ENCODE measurements at places on chromosomes 6 and 20.

DNA sequence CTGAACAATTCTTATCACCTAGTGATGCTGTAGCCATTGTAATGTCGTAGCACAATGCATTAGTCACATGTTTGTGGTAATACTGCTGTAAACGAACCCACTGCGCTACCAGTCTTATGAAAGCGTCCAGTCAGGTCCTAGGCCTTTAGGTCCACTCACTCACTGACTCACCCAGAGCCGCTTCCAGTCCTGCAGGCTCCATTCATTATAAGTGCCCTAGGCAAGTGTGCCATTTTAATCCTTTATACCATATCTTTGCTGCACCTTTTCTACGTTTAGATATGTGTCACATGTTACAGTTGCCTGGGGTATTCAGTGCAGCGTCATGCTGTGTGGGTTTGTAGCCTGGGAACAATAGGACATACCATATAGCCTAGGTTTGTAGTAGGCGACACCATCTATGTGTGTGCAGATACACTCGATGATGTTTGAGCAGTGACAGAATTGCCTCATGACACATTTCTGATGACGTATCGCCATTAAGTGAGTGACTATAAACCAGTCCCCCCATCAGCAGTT, 15.4 kb downstream of the IGF2R start:
- no peak overlapping the region for H3K27ac ChIP-seq
- H3K4me1 ChIP-seq: peaks cover 38% of the 10 kb centered on the region

GRCh38 chr6:143167224-143167623, 106.5 kb downstream of the AIG1 start:
- H3K36me3 ChIP-seq: peaks cover 20% of the 10 kb centered on the region
- no peak for DNase-seq
- H3K4me1 ChIP-seq: peaks cover 8% of the 10 kb centered on the region
- no peak overlapping the region for H3K4me3 ChIP-seq

GRCh38 chr6:112939563-112939962, 592.4 kb downstream of the RFPL4B start:
- H3K27ac ChIP-seq: no peak overlapping the region
- DNase-seq: no peak
- H3K4me1 ChIP-seq: peaks cover 11% of the 10 kb centered on the region
- H3K27me3 ChIP-seq: no peaks in the 10 kb centered on the region
- no peak overlapping the region for H3K4me3 ChIP-seq
- no peaks in the 10 kb centered on the region for H3K36me3 ChIP-seq

- no peaks in the 10 kb centered on the region for H3K27me3 ChIP-seq
- no peaks in the 10 kb centered on the region for H3K4me1 ChIP-seq
- no peak overlapping the region for H3K4me3 ChIP-seq
- no peaks in the 10 kb centered on the region for H3K36me3 ChIP-seq
- H3K27ac ChIP-seq: no peak overlapping the region
- no peak for DNase-seq
Measured at GRCh38 chr20:4051413-4052138, 36.2 kb upstream of the RNF24 start.

GRCh38 chr6:7135755-7136154, 28.0 kb downstream of the RREB1 start:
- no peak overlapping the region for H3K4me3 ChIP-seq
- H3K36me3 ChIP-seq: no peaks in the 10 kb centered on the region
- peak overlapping the region; percentile 52 for H3K27ac ChIP-seq
- no peak for DNase-seq
- H3K4me1 ChIP-seq: peaks cover 48% of the 10 kb centered on the region
- H3K27me3 ChIP-seq: no peaks in the 10 kb centered on the region

DNA sequence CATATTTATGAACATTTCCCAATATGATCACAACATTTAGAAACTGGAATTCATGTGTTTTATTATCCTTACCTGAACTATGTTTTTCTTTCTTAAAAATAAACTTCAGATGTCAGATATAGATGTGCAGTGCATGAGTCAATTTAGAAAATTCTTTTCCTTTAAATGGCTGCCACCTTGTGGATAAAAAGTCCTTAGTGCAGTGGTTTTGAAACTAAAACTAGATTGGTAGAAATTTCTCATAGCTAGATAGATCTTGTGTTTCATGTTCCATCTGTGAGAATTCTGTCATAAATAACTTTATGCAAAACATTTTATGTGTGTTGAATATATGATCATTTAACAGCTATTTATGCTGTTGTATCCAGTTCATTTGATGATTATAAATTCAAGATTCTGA, 134.9 kb downstream of the KLHL32 start:
- H3K36me3 ChIP-seq: no peaks in the 10 kb centered on the region
- DNase-seq: no peak
- H3K27ac ChIP-seq: no peak overlapping the region

DNA sequence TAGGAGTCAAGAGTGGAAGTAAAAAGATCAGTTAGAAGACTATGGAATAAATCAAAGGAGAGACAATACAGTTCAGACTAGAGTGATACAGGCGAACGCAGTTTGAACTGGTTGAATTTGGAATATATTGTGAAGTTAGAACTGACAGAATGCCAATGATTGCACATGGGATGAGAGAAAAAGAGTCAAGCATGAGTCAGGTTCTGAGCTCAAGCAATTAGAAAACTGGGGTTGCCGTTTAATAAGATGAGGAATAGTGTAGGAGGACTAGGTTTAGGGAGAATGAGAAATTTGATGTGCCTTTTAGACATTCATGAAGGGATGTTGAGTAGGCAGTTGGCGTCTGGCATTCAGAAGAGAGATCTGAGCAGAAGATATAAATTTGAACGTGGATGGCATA, 8.0 kb downstream of the RNF217 start:
- no peaks in the 10 kb centered on the region for H3K27me3 ChIP-seq
- H3K4me3 ChIP-seq: no peak overlapping the region
- peaks cover 12% of the 10 kb centered on the region for H3K4me1 ChIP-seq
- DNase-seq: no peak
- peaks cover 34% of the 10 kb centered on the region for H3K36me3 ChIP-seq

- peaks cover 13% of the 10 kb centered on the region for H3K4me1 ChIP-seq
- DNase-seq: no peak
- peaks cover 9% of the 10 kb centered on the region for H3K27me3 ChIP-seq
- H3K4me3 ChIP-seq: no peak overlapping the region
Measured at GRCh38 chr6:168037856-168038255, 40.4 kb downstream of the KIF25 start.

- no peak overlapping the region for H3K27ac ChIP-seq
- H3K27me3 ChIP-seq: no peaks in the 10 kb centered on the region
- peaks cover 58% of the 10 kb centered on the region for H3K36me3 ChIP-seq
- DNase-seq: no peak
- no peaks in the 10 kb centered on the region for H3K4me1 ChIP-seq
Measured at GRCh38 chr20:25675161-25675560, 21.5 kb downstream of the ZNF337 start.

DNA sequence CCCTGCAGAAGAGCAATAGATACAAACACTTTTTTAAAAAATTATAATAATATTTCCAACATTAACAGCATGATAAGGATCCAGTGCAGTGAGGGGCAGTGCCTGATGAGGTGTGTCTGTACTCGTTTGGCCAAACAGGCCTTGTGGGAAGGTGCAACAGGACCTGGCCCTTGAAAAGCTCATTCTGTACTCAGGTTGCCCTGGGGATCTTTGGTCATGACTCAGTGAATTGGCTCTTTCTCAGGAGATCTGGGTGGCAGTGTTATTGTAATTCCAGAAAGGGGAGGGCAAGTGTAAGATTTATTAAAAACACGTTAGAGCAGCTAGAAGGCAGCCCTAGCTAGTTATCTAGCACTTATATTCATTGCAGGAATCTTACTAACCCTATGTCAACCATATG, 2.9 kb upstream of the SPINT3 start:
- no peaks in the 10 kb centered on the region for H3K4me1 ChIP-seq
- H3K27ac ChIP-seq: no peak overlapping the region
- H3K36me3 ChIP-seq: no peaks in the 10 kb centered on the region
- peaks cover 13% of the 10 kb centered on the region for H3K27me3 ChIP-seq

DNA sequence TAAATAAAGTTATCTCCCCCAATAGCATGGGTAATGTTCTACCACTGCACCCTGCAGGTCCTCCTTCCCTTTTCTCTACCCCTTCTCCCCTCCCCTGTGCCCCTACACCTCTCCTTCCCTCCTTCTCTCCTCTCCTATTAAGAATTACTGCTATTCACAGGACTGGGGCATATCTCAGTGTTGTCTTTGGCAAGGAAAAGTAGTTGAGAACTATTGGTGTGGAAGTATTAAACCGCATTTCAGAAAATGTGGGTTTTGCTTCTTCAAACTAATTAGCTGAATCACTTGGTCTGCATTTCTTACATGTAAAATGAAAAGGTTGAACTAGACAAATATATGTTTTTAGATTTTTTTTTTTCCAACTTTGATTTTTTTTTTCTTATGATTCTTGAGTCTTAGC, 296.3 kb downstream of the CDKAL1 start:
- no peaks in the 10 kb centered on the region for H3K27me3 ChIP-seq
- H3K27ac ChIP-seq: no peak overlapping the region
- H3K4me3 ChIP-seq: no peak overlapping the region
- DNase-seq: no peak

DNA sequence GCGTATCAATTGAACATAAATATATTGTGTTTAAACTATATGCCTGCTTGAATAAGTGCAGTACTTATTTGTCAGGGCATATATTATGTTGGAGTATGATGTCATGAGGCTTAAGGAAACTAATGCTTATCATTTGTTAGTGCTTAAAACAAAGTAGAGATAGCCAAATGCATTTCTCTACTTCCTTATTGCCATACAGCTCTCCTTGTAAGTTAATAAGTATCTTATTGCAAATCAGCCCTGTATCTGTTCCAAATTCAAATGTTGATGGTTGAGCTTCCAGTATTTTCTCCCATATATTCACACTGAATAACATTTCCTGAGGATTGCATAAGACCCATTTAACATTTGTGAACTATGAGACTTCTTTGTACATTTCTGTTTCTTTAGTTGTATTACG, 57.8 kb downstream of the CARMIL1 start:
- H3K27me3 ChIP-seq: no peaks in the 10 kb centered on the region
- no peak for DNase-seq

- no peak for DNase-seq
- H3K27ac ChIP-seq: no peak overlapping the region
- H3K36me3 ChIP-seq: no peaks in the 10 kb centered on the region
Measured at GRCh38 chr6:130841128-130841728, 14.0 kb downstream of the SMLR1 start.

DNA sequence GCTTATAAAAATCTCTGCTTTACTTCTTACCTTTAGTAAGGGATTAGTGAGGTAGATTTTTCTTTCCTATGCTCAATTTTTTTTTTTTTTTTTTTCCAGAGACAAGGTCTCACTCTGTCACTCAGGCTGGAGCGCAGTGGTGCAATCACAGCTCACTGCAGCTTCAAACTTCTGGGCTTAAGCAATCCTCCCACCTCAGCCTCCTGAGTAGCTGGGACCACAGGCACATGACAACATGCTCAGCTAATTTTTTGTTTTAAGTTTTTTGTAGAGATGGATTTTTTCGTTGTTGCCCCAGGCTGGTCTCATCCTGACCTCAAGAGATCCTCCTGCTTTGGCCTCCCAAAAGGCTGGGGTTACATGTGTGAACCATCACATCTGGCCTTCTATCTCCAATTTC, 58.9 kb upstream of the RREB1 start:
- peaks cover 11% of the 10 kb centered on the region for H3K27me3 ChIP-seq
- H3K27ac ChIP-seq: no peak overlapping the region
- no peak for DNase-seq
- H3K4me1 ChIP-seq: peaks cover 11% of the 10 kb centered on the region

GRCh38 chr20:38757145-38757775, 9.0 kb downstream of the ACTR5 start:
- no peak for DNase-seq
- peaks cover 30% of the 10 kb centered on the region for H3K36me3 ChIP-seq
- H3K27me3 ChIP-seq: no peaks in the 10 kb centered on the region
- no peak overlapping the region for H3K27ac ChIP-seq

GRCh38 chr20:3383878-3384495, 23.5 kb downstream of the DNAAF9 start:
- no peak overlapping the region for H3K4me3 ChIP-seq
- H3K27me3 ChIP-seq: no peaks in the 10 kb centered on the region
- no peak overlapping the region for H3K27ac ChIP-seq
- peaks cover 12% of the 10 kb centered on the region for H3K36me3 ChIP-seq
- DNase-seq: no peak
- H3K4me1 ChIP-seq: no peaks in the 10 kb centered on the region

DNA sequence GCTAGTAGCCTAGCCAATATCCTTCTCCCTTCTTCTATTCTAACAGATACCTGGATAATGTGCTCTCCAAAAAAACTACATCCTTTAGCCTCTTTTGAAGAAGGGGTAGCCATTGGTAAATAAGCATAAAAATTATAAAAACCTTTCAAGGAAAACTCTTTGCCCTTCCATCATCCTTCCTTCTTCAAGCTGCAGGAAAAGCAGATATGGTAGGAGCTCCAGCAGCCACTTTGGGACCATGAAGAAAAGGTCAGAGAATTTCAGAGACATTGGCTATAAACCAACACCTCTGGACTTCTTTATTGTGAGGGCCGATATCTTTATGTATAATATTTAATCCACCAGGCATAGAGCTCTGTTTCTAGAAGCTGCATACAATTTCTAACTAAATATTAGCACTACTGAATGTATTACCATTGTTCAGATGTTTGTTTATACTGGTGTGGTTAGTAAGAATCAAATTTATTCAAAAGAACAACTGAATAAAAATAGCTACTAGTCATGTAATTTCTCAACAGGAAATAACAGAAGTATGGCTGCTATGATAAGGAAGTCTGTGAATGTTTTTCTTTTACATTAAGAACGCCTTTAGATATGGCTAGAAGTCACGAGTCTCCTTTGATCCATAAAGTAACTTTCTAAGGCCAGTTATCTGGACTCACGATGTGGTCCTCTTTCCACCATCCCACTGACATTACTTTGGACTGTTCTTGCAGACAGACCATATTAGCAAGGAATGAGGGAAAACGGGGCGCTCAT, 32.2 kb downstream of the MYLK4 start:
- H3K4me1 ChIP-seq: no peaks in the 10 kb centered on the region
- no peak overlapping the region for H3K4me3 ChIP-seq
- no peak overlapping the region for H3K27ac ChIP-seq
- no peak for DNase-seq
- H3K36me3 ChIP-seq: peaks cover 5% of the 10 kb centered on the region

DNA sequence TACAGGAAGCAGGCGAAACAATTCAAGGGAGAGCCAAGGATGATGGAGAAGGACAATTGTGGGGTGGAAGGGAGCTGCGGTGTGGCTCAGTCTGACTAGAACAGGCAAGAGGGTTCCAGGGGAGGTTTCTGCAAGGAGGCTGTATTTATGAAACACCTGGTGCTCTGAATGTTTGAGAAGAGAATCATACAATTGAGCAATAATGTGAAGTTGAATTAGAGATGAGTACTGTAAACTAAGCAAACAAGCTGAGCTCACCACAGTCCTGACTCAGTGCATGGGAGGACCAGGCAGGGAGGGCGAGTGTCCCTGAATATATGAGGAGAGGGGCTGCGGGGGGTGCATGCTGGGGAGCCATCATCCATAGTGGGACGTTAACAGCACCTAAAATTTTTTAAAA, 279.7 kb downstream of the KIF16B start:
- H3K4me1 ChIP-seq: no peaks in the 10 kb centered on the region
- no peak overlapping the region for H3K4me3 ChIP-seq
- no peaks in the 10 kb centered on the region for H3K27me3 ChIP-seq
- no peak for DNase-seq
- peaks cover 4% of the 10 kb centered on the region for H3K36me3 ChIP-seq

- H3K4me1 ChIP-seq: peaks cover 16% of the 10 kb centered on the region
- DNase-seq: no peak
- H3K4me3 ChIP-seq: peak overlapping the region; percentile 91
- peaks cover 60% of the 10 kb centered on the region for H3K27me3 ChIP-seq
- H3K27ac ChIP-seq: no peak overlapping the region
Measured at GRCh38 chr6:40585223-40585622, 1.9 kb downstream of the LRFN2 start.
